ENCODE measurements at places on chromosomes 1 and 21. TPM values are rescaled to one million over a fixed set of nuclear protein-coding genes. Genes with fewer than 3 reads are reported as not detected.

The PCSK9 gene
- polyA plus RNA-seq: 15.5 TPM

The LIN28A gene
- polyA plus RNA-seq: not detected

The PHLDA3 gene
- 51.8 TPM for polyA plus RNA-seq

The TACSTD2 gene
- polyA plus RNA-seq: 204 TPM

The KCTD3 gene
- 13.9 TPM for polyA plus RNA-seq

The MAP10 gene
- 1.6 TPM for polyA plus RNA-seq

The CHI3L1 gene
- polyA plus RNA-seq: 122 TPM

The NBPF4 gene
- polyA plus RNA-seq: 0.01 TPM

The LCE6A gene
- polyA plus RNA-seq: not detected

The MFAP2 gene
- polyA plus RNA-seq: 11.6 TPM
